ENCODE measurements at places on chromosomes 11 and 22.

DNA sequence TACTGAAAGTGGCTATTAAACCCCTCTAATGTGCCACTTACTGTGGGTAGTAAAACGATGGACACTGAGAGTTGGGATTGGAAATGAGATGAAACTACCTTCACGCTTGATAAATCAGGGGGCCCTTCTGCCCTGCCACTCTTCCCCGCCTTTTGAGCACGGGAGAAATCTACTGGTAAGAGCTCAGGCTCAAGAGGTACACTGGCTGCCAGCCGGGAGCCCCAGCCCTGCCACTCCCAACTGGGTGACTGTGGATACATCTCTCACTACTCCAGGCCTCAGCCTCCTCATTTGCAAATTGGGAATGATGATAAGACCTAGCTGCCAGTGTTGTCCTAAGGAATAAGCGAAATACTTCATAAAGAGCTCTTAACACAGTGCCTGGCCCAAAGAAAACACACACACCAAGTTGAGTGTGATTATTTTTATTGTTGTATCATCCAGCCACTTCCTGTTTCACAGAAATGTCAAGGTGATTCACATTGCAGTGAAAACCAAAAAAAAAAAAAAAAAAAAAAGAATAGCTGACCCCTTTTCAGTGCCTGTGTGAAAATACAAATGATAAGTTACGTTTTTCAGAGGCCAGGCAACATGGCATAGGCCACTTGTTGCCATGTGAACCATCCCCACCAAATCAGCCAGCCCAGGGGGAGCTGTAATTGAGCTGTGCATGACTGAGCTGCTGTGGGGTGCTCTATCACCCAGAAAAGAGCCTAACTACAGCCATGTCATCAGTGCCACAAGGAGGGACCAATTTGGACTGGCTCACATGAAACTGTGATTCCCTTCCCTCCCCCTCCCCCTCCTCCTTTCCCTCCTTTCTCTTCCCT is 4.4 kb upstream of the ZNRD2 start:
- DNase-seq, result no peak

- DNase-seq, result no peak
Measured at GRCh38 chr11:131849485-131849884, 479.1 kb downstream of the NTM start.

DNA sequence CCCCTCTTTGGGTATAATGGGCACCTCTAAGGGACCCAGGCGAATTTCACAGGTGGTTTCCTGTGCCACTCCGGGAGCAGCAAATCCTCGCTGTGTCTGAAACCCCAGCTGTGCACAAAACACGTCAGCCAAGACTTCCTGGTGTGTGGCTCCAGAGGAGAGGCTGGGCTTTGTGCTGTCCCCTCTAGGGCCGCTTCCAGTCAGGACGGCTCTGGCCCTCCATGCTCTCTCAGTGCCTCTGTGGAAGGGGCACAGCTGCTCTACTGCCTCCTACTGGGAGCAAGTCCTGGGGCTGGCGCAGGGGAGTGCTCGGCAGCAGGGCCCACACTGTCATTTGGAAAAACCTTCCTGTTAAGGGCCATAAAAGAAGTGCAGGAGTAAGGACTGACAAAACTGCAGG is 23.7 kb upstream of the ARFGAP3 start:
- DNase-seq, result no peak

- no peak for DNase-seq
Measured at GRCh38 chr22:42645938-42646568, 3.1 kb downstream of the CYB5R3 start.

DNA sequence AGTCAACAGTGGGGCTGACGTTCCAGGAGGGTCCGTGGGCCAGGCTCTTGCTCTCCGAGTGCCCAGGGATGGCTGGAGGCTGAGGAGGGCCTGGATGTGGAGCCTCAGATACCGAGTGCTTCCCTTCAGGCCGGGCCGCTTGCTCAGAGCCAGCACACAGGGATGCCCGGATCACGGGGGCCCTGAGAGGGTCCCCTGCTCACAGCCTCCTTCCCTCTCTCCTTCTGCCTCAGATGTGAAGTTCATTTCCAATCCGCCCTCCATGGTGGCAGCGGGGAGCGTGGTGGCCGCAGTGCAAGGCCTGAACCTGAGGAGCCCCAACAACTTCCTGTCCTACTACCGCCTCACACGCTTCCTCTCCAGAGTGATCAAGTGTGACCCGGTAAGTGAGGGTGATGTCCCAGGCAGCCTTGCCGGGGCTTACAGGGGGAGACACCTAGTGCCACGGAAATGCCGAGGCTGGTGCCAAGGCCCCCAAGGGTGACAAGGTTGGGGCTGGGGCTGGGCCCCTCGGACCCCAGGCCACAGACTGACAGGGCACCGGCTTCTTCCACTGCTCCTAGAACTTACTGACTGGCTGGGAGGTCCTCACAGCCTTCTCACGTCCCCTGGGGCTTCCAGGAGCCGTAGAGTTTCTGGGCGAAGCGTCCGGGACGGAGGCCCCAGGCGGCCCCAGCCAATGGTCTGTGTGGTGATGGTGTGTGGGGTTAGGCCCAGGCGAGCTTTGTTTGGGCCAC is 7.0 kb downstream of the CCND1 start:
- no peak for DNase-seq

DNA sequence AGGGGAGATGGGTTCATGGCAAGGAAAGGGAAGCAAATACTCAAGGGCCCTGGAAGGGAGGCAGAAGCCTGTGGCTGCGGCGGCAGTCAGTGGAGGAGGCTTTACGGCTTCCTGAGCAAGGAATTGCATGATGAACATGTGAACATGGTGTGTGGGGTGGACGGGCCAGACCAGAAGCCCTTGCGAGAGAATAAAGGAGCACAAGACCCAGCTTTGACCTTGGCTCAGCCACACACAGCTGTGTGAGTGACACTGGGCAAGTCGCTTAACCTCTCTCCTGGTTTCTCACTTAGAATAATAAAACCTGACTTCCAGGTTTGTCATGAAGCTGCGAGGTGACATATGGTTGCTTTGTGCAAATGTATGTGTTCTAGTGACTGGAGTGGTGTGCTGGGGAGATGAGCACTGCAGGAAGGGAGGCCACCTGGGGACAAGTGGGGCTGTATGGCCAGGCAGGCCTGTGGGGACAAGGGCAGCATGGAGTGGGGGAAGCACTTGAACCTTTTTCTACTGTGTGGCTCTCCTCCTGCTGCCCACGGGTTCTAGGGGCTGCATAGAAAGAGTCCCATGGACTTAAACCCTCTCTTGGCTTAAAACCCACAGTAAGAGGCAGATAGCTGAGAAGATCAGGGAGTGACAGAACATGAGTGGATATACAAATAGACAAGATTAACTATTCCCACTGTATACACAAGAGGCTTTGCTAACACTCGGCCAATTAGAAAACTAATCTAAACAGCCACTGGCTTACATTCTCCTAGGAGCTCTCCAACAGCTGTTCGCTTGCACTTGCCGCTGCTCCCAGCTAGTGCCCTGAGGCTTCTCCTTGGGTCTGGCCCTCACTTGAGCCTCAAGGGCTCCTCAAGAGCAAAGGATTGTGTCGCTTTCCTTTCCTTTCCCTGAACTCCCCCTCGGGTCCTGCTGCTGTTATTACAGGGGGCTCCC is 67.3 kb upstream of the CDON start:
- no peak for DNase-seq

DNA sequence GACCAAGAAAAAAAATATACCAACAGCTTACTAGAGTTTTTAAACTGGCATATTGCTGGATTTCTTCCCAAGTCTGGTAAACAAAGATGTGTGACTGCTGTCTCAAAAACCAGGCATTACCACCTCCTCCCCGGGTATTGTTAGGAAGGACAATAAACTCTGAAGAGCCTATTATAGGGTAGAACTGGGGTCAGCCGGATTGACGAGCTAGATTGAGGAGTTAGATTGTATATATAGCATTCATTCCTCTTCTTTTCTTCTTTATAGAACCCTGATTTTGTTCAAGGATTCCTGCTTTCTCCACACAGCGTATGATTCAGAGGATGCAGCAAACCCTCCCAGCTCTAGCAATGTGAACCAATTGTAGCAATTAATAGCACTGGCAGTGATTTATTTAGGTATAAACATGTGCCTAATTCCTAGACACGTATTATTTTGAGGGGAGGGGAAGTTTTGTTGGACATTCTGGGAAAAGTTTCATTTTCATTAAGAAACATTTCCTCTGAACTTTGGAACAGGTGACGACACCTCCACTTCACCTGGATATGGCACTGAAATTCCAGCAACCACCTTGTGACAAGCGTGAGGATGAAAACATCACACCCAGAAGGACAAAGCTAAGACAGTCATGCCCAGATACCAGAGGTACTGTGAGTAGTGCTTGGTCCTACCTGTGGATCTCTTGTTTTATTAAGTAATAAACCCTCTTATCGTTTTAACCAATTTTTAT is 679.4 kb upstream of the KIRREL3 start:
- DNase-seq, result no peak

- DNase-seq, result no peak
Measured at GRCh38 chr22:42439021-42439567, 6.9 kb upstream of the NFAM1 start.

DNA sequence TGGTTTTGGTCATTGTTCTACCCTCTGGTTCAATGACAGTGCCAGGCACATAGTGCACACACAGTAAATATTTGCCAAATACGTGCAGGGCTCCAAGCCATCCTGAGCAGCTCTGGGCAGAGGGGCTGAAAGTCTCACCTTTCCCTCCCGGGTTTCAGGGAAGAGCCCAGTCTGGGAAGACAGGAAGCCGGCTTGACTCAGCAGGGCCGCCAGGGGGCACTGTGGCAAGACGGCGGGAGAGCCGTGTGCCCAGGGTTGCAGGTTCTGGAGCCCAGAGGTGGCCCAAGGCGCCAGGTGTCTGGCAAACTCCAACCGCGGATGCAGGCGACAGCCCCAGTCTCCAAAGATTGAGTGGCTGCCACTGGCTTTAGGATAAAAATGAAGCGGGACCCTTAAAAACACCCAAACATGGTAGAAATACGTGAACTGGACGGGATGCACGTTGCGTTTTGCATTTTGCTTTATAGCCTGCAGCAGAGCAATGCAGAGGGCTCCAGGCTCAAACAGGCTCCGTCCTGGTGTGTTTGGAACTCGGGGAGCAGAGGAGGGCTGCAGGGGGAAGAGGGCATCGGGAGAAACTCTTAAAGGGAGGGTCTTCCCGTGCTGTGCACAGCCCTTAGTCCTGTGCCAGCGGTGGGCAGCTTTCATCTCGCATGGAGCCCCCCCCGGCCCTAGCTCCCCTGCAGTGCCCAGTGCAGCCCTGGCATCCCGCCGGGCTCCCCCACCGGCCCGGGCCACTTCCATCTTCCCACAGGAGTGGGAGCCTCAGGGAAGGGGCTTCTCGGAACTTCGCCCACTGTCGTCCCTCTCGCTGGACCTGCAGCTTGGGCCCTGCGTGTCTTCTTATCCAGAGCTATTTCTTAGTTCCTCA is 10.7 kb downstream of the KRTAP5-5 start:
- DNase-seq, result no peak

DNA sequence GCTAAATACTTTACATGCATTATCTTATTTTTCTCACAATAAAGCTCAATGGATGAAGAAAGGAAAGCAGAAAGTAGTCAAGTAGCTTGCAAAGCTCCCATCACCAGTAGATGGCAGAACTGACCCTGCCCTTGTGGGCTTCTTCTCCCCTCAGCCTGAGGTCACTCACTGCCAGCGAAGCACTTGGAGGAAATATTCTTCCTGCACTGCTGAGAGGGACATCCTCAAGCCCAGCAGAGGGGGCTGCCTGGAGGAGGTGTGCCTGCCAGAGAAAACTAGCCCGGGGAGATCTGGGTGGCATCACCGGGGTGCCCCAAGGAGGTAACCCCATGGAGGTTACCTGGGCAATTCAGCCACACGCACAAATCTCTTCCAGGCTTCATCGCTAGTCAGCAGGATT is 6.6 kb downstream of the APOL4 start:
- no peak for DNase-seq

DNA sequence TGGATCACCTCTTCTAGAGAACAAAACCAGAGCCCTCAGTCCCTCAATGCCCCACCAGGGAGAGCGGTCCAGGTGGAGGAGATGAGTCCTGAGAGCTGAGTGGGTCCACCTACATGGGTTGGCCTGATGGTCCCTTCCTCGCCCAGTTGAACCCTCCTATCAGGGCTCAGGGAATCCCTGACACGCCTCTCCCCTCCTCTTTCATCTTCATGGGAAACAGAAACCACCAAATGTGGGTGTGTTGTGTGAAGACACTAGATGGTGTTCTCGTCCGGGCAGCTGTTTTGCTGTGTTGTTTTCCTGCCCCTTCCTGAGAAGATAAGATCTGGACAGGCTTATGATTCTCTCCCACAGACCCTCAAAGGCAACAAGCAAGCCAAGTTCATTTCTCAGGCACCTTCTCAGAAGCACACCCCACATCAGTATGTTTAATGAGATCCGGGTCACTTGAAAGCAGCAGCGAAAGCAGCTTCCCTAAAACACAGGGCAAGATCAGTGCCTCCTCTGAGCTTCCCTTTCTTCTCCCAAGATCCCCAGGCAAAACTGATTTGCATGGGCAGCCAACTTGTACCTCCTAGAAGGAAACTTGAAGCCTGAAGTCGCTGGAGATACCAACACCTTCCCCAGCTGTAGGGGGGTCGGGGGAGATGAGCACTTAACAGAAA is 35.3 kb upstream of the POU2AF1 start:
- DNase-seq, result no peak

- no peak for DNase-seq
Measured at GRCh38 chr11:126438691-126439090, 83.2 kb downstream of the ST3GAL4 start.

GRCh38 chr11:72787216-72788104 is 6.4 kb downstream of the STARD10 start:
- DNase-seq, result no peak

- DNase-seq, result no peak
Measured at GRCh38 chr11:125001079-125001778, 47.2 kb downstream of the CCDC15 start.

DNA sequence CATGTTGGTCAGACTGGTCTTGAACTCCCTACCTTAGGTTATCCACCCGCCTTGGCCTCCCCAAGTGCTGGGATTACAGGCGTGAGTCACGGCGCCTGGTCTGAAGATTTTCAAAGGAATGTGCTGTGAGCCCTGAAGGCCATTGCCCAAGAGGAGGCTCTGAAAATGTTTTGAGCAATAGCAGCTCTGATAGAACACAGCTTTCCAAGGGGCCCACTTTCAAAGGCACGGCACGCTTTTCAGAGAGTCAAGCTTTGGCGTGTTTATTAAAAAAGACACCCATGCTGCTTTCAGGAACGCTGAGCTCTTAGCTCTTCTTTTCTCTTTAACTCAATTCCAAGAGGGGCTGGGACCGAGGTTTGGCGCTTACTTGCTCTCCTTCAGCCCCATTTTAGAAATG is 73.8 kb upstream of the CDON start:
- peak; percentile 91 for DNase-seq

Measured in GM04504 (cell line).